ENCODE measurements at places on chromosomes 7 and 10. TPM values are rescaled to one million over a fixed set of nuclear protein-coding genes. Genes with fewer than 3 reads are reported as not detected.

Gene ARHGAP22
- total RNA-seq = 34.2 TPM

Gene ATG9B
- under 0.01 TPM for total RNA-seq

Gene VSTM2A
- not detected for total RNA-seq

Gene GNG11
- 11.2 TPM for total RNA-seq

Gene HKDC1
- 0.77 TPM for total RNA-seq

Gene HOXA11
- 0.16 TPM for total RNA-seq

Gene JCAD
- total RNA-seq = 4.3 TPM

Gene PNLIPRP3
- total RNA-seq = not detected

Gene GIMAP2
- 0.17 TPM for total RNA-seq

Gene LIPA
- 37.8 TPM for total RNA-seq

Gene TAS2R3
- total RNA-seq = 1.3 TPM

Gene GPR15LG
- not detected for total RNA-seq

Gene SPDYE8
- not detected for total RNA-seq

Gene NPC1L1
- total RNA-seq = 0.09 TPM

Gene C10orf143
- total RNA-seq = 1.0 TPM

Gene ANKRD2
- 0.16 TPM for total RNA-seq

Gene CFAP43
- total RNA-seq = 0.16 TPM

Gene MRPS24
- total RNA-seq = 105 TPM

Gene ETV1
- 28.7 TPM for total RNA-seq

Gene LIPK
- total RNA-seq = not detected

Gene RAMP3
- 0.17 TPM for total RNA-seq

Gene TMEM196
- not detected for total RNA-seq

Gene IL6
- total RNA-seq = 0.94 TPM

Gene NME8
- not detected for total RNA-seq

Gene NPFFR1
- total RNA-seq = under 0.01 TPM

Gene HOXA2
- total RNA-seq = 0.43 TPM

Gene TRPV5
- not detected for total RNA-seq

Gene CALHM1
- not detected for total RNA-seq

Gene SOSTDC1
- total RNA-seq = not detected

Gene FAM13C
- total RNA-seq = 5.7 TPM

Gene LMOD2
- not detected for total RNA-seq

Gene TSPAN33
- total RNA-seq = 0.16 TPM

Gene FAM171A1
- total RNA-seq = 12.4 TPM

Gene AHCYL2
- 15.7 TPM for total RNA-seq

Gene PTF1A
- total RNA-seq = not detected

Gene ABCB1
- 3.8 TPM for total RNA-seq

Gene LRGUK
- 0.09 TPM for total RNA-seq

Gene ASIC3
- not detected for total RNA-seq

Gene ANXA8L1
- total RNA-seq = 0.17 TPM

Gene NUDT13
- total RNA-seq = 1.5 TPM

Gene PGAM2
- 0.09 TPM for total RNA-seq

Gene ANKRD22
- under 0.01 TPM for total RNA-seq

Gene GHRHR
- total RNA-seq = not detected

Gene TAS2R39
- total RNA-seq = not detected
